ENCODE measurements at places on chromosomes 3 and 15. TPM values are rescaled to one million over a fixed set of nuclear protein-coding genes. Genes with fewer than 3 reads are reported as not detected.

Gene GP5
- 0.54 TPM for polyA plus RNA-seq

Gene STXBP5L
- 0.20 TPM for polyA plus RNA-seq

Gene CAPN7
- 52.0 TPM for polyA plus RNA-seq

Gene MORC1
- not detected for polyA plus RNA-seq

Gene PRR20G
- not detected for polyA plus RNA-seq

Gene SLC27A2
- 7.9 TPM for polyA plus RNA-seq

Gene SLC12A1
- polyA plus RNA-seq = 0.12 TPM

Gene EXD1
- polyA plus RNA-seq = 0.07 TPM

Gene BCHE
- polyA plus RNA-seq = 33.5 TPM

Gene H1-8
- polyA plus RNA-seq = not detected

Gene CAPN3
- 16.7 TPM for polyA plus RNA-seq

Gene MAGI1
- 27.6 TPM for polyA plus RNA-seq

Gene FMN1
- polyA plus RNA-seq = 6.8 TPM

Gene FOXB1
- not detected for polyA plus RNA-seq

Gene TAMM41
- polyA plus RNA-seq = 22.6 TPM

Gene ARPIN
- polyA plus RNA-seq = 26.0 TPM

Gene ROPN1
- 0.32 TPM for polyA plus RNA-seq

Gene SNTN
- polyA plus RNA-seq = 3.1 TPM

Gene WDR93
- polyA plus RNA-seq = 2.1 TPM

Gene DGKG
- 3.5 TPM for polyA plus RNA-seq

Gene SLC9A9
- polyA plus RNA-seq = 11.7 TPM

Gene SLC9C1
- 0.22 TPM for polyA plus RNA-seq

Gene CD47
- 238 TPM for polyA plus RNA-seq

Gene DTWD1
- polyA plus RNA-seq = 66.1 TPM

Gene PROS1
- polyA plus RNA-seq = 19.6 TPM

Gene CCR1
- 9.3 TPM for polyA plus RNA-seq

Gene ZNF609
- 30.1 TPM for polyA plus RNA-seq

Gene LSM3
- polyA plus RNA-seq = 18.9 TPM

Gene ADIPOQ
- polyA plus RNA-seq = 0.05 TPM

Gene LTF
- 5.2 TPM for polyA plus RNA-seq

Gene MEX3B
- polyA plus RNA-seq = 6.7 TPM

Gene FBXO40
- polyA plus RNA-seq = 0.03 TPM

Gene C2CD4B
- polyA plus RNA-seq = 1.1 TPM

Gene CHST13
- 0.23 TPM for polyA plus RNA-seq

Gene CLRN1
- not detected for polyA plus RNA-seq

Gene LYZL4
- not detected for polyA plus RNA-seq

Gene GOLGA6L4
- polyA plus RNA-seq = 22.4 TPM

Gene SI
- polyA plus RNA-seq = 0.17 TPM

Gene GOLGA8J
- polyA plus RNA-seq = 2.4 TPM

Gene INSYN1
- polyA plus RNA-seq = 15.8 TPM

Gene IQCH
- polyA plus RNA-seq = 2.5 TPM

Gene TM4SF1
- 93.6 TPM for polyA plus RNA-seq

Gene IL17RB
- 9.5 TPM for polyA plus RNA-seq

Gene DBR1
- polyA plus RNA-seq = 21.9 TPM

Gene CCR3
- polyA plus RNA-seq = not detected

Gene CFAP44
- polyA plus RNA-seq = 18.5 TPM

Gene PDCD6IP
- 209 TPM for polyA plus RNA-seq

Gene CYP11A1
- 0.59 TPM for polyA plus RNA-seq

All from right lung (tissue), 10 donors.